Right lung (tissue), 10 donors: ENCODE measurements at places on chromosomes 16 and 17.

DNA sequence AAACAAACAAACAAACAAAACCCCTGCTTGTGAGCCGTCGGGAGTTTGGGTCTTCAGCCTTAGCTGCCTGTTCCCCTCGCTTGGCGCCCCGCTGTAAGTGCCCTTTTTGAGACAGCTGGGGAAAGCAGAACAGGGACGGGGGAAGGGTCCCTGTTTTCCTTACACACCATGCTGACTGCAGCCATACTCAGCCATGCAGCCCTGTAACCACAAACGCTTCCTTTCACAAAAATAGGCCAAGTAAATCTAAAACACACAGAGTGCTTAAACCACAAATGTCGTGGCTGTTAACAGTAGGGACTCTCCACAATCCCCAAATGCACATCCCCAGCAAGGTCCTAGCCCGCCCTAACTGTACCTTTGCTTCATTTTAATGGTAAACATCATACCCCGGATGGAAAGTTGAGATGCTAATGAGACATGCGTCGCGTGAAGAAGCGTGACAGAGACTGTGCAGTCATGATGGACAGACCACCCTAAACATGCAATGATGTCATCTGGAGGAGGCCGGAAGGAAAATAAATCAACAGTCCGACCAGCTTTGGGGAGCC, 129.9 kb downstream of the MGAT5B start:
- DNase-seq, result no peak

GRCh38 chr17:28405632-28406472, at the start of gene SLC46A1:
Gene SLC46A1 (minus strand): TSS chr17:28406212. CDS start chr17:28406114, 98 bp downstream.
- DNase-seq, result peak; percentile 41

- DNase-seq, result no peak
Measured at GRCh38 chr17:46949291-46950174, 26.6 kb downstream of the GOSR2 start.

DNA sequence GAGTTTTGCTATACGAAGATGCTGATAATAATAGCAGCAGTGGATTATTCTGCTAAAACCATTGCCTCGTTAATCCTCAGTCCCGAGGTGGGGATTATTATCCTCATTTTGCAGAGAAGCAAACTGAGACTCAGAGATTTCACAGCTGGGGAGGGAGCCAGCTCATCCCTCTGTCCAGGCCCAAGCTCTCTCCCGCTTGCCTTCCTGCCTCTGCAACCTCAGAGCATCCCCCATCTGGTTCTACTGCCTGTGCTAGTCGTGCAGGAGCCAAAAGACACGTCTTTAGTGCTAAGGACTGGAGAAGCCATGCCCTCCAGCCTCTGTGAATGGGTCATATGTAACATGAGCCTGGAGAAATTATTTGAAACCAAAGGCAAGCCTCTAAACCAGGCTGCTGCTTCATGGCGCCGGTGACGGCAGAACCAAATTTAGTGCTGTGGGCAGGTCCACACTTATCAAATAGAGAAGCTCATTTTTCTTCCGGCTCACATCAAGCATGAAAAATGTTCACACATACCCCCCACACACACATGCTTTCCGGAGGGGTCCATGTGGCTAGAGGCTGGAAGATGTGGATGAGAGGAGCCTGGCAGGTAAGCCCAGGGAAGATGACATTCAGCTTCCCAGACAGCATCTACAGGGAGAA, 13.5 kb downstream of the MAPT start:
- DNase-seq, result no peak

DNA sequence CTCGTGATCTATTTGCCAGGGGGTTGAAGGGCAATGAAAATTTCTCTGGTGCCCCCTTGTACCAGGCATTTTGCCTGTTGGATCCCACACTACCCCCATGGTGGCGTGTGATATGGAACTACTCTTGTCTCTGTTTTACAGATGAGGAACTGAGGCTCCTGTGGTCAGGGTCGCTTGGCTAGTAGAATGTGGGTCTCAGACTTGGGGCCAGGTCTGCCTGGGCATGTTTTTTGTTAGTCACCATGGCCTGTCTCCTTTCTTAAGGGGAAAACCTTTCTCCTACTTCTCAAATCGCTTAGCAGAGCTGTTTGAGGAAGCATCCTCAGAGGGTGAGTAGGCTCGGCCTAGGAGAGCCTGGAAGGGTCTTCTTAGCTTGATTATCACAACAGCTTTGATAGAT, 51.2 kb downstream of the CLEC16A start:
- no peak for DNase-seq

DNA sequence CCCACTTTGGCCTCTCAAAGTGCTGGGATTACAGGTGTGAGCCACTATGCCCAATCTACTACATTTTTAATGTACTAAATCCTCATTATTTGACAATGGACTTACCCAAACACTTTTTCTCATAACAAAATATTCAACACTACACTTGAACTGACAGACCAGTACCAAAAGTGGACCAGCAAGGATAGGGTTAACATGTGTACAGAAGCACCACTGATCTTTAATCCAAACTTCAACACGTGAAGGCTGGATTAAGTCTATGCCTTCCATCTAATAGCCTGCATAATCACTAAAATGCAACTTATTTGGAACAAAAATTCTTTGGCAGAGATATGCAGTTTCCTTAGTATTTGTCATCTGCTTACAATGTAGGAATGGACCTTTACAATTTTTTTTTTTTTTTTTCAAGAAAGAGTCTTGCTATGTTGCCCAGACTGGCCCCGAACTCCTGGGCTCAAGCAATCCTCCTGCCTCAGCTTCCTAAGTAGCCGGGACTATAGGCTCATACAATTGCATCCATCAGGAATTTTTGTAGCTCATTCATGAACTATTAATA, 60.0 kb upstream of the BCAR1 start:
- DNase-seq, result no peak

DNA sequence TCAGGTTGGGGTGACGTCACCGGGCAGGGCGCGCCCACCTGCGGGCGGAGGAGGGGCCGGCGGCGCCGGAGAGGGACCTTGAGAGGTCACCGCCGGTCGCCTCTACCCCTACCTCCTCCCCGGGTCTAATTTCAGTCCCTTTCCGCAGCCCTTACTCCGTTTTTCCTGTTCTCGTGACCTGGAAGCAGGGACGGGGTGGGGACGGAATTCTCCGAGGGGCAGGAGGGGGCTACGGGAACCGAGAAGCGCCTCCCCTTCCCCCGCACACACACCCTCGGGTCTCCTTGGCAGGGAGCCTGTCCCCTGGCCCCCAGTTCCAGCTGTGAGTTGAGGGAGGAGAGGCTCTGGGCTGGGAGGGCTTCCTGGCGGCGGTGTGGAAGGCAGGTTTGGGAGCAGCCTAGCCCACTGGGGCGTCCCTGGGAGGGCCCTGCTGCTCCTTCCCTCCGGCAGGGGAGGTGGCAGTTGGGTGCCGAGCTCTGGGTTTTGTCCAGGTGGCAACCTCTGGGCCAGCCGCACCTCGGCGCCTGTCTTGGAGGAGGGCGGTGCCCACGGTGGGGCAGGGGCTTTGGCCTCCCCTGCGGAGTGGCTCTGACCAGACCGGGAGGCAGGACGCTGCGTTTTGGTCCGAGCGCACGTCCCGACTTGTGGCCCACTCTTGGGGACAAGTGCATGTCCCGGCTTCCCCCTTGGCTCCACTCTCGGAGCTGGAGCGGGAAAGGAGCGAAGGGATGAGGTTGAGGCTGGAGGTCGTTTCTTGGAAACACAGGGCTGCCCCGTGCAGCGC, 773 bp downstream of the SYNGR3 start:
- no peak for DNase-seq

GRCh38 chr16:228151-228851, 948 bp downstream of the LUC7L start:
- no peak for DNase-seq

GRCh38 chr17:1067282-1067956, 70.5 kb downstream of the TIMM22 start:
- DNase-seq, result no peak

DNA sequence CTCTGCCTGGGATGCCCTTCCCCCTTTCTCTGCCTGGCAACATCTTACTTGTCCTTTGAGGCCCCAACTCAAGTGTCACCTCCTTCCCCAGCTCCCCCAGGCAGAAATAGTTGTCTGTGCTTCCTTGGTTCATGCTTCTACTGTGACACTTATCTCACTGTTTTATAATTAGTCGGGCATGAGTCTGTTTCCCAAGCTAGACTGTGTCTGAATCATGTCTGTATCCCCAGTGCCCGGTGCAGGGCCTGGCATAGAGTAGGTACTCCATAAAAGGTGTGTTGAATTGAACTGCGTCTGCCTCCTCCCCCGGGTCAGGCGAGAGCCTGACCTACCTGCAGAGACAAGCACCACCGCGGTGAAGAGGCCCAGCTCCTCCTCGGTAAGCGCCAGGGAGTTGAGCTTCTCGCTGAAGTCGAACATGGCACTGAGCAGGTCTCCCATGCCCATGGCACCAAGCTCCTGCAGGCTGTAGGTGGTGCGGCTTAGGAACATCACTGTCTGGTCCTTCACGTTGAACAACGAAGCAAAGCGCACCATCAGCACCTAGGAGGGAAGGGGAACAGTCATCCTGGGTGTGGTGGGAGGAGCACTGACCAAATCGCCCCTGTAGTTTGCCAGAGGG, 6.7 kb downstream of the NR1D1 start:
- no peak for DNase-seq
